ENCODE measurements at places on chromosomes 2 and 18. TPM values are rescaled to one million over a fixed set of nuclear protein-coding genes. Genes with fewer than 3 reads are reported as not detected.
A peak's percentile ranks its signal among the peaks of the same experiment; 100 is the strongest.

- no peaks in the 10 kb centered on the region for H3K36me3 ChIP-seq
- DNase-seq, result no peak
- no peak overlapping the region for H3K4me3 ChIP-seq
- no peak overlapping the region for H3K27ac ChIP-seq
- no peaks in the 10 kb centered on the region for H3K27me3 ChIP-seq
- H3K4me1 ChIP-seq, result no peaks in the 10 kb centered on the region
Measured at GRCh38 chr2:8006181-8006580, 675.7 kb upstream of the ID2 start.

Gene SMYD5
- 23.4 TPM for total RNA-seq

Gene OR6B2
- not detected for total RNA-seq

- no peak overlapping the region for H3K4me3 ChIP-seq
- no peaks in the 10 kb centered on the region for H3K4me1 ChIP-seq
- no peak for DNase-seq
- H3K27me3 ChIP-seq, result no peaks in the 10 kb centered on the region
Measured at GRCh38 chr2:113724010-113724409, 32.4 kb downstream of the SLC35F5 start.

- peaks cover 8% of the 10 kb centered on the region for H3K27me3 ChIP-seq
- no peak overlapping the region for H3K4me3 ChIP-seq
- DNase-seq, result no peak
- no peaks in the 10 kb centered on the region for H3K36me3 ChIP-seq
- H3K4me1 ChIP-seq, result no peaks in the 10 kb centered on the region
Measured at GRCh38 chr2:158022888-158023287, 78.8 kb upstream of the UPP2 start.

DNA sequence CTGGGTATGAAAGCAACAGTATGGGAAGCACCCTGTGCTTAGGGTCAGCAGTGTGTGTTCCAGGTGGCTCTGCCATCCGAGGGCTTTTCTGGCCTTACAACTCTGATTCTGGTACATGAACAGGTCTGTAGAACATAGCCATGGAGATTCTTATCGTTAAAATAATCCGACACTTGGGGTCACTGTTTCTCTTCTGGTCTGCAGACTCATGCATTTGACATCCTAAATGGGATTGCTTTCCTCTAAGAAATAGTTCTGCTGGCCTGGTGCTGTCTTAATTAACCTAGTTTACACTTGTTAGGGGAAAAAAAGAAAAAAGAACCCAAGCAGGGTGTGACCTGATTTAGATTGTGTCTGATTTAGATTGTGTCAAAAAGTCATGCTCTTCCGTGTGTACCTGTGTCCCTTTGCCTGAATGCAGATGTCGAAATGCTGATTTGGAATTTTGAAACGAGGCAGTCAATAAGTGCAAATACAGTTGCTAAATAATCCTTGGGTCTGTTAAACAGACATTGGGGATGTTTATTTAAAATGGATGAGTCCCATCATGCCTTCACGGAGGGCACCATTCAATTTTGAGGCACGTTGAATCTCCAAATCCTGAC, 59.6 kb downstream of the TRPM8 start:
- H3K27me3 ChIP-seq, result no peaks in the 10 kb centered on the region
- H3K27ac ChIP-seq, result no peak overlapping the region
- peaks cover 13% of the 10 kb centered on the region for H3K4me1 ChIP-seq
- no peak overlapping the region for H3K4me3 ChIP-seq
- H3K36me3 ChIP-seq, result no peaks in the 10 kb centered on the region
- peak; percentile 57 for DNase-seq

DNA sequence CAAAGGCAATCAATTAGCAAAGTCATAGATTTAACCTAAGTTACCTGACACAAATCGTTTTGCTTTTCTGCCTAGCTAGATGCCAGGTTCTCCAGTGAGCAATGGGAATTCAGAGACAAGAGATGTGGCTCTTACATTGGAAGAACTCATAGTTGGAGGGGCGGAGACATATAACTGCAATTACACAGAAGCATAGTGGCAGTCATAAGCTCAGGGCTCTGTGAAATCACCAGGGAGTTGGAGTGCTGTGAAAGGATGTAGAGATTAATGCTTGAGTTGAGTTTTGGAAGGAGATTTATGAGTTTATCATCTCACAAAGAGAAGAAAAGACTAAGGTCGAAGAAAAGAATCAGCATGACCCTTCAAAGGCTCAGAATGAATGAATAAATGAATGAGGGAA, 457.2 kb upstream of the TRIB2 start:
- H3K27me3 ChIP-seq, result peaks cover 2% of the 10 kb centered on the region
- no peaks in the 10 kb centered on the region for H3K36me3 ChIP-seq
- no peak overlapping the region for H3K4me3 ChIP-seq
- no peaks in the 10 kb centered on the region for H3K4me1 ChIP-seq
- H3K27ac ChIP-seq, result no peak overlapping the region

Gene AP1S3
- total RNA-seq, result 3.8 TPM

DNA sequence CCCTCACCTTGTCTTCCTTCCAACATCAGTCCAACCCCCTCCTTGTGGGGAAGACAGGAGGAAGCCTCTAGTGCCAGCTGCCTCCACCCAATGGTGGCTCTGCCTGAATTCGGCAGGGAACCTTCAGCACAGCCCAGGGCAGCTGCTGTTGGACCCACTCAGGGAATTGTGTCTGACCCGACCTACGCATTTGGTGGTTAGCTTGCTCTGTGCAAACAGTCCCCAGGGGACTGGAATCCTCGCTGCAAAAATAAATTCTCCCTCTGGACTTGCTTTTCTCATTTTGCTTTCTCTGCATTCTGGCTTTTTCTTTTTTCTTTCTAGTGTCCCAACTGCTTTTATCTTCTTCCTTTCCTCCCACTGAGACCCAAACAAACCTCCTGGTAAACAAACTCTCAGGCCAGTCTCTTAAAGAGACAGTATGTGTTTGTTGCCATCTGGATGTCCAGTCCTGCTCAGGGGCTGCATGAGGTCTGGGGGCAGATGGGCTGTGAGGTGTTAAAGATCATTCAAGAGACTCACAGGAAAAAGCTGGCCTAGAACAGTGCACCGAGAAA, 137.7 kb upstream of the HAAO start:
- H3K27me3 ChIP-seq, result no peaks in the 10 kb centered on the region
- DNase-seq, result no peak
- H3K4me3 ChIP-seq, result no peak overlapping the region
- H3K4me1 ChIP-seq, result peaks cover 41% of the 10 kb centered on the region

Gene TAF4B
- 1.2 TPM for total RNA-seq

GRCh38 chr2:146994246-146994645, 850.6 kb upstream of the ACVR2A start:
- H3K36me3 ChIP-seq, result no peaks in the 10 kb centered on the region
- no peak overlapping the region for H3K4me3 ChIP-seq

Gene EML6
- 2.1 TPM for total RNA-seq

Gene AGXT
- total RNA-seq, result not detected

Gene SERPINE2
- 8.8 TPM for total RNA-seq

Gene AQP4
- total RNA-seq, result not detected

DNA sequence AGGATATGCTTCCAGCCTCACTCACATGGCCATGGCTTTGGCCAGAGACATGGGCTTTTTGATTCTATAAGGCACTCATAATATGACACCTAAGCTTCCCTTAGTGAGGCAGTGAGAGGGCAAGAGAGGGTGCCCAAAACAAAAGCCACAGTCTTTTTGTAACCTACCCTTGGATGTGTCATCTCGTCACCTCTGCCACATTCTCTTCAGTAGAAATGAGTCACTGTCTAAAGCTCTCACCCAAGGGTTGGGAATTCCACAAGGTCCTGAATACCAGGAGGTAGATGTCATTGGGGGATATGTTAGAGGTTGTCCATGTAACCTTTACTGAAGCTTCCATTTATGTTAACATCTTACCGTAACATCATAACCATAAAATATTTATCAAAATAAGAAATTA, 108.4 kb downstream of the ALMS1 start:
- H3K27ac ChIP-seq, result no peak overlapping the region
- no peaks in the 10 kb centered on the region for H3K27me3 ChIP-seq
- H3K4me3 ChIP-seq, result no peak overlapping the region

GRCh38 chr18:45049578-45050319, 369.1 kb downstream of the SETBP1 start:
- H3K36me3 ChIP-seq, result no peaks in the 10 kb centered on the region
- no peak for DNase-seq
- no peak overlapping the region for H3K4me3 ChIP-seq

DNA sequence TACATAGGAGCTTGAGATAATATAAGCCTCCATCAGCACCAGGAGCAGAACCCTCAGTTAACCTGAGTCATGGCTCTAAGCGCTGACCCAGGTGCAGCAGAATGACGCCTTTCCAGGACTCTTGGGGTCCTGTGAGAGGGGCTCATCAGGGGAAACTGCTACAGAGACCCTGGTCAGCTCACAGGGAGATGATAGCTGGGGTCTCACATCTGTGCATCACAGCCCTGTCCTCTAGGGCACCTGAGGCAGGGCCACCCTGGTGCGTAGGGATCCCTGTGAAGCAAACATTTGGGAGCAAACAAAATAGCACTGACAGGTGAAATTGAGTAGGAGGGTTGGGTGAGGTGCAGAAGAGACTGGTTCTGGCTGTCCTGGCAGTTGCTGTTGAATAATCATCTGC, 219.2 kb downstream of the SH3RF3 start:
- H3K4me3 ChIP-seq, result no peak overlapping the region
- H3K27me3 ChIP-seq, result no peaks in the 10 kb centered on the region
- DNase-seq, result no peak
- no peak overlapping the region for H3K27ac ChIP-seq
- H3K36me3 ChIP-seq, result no peaks in the 10 kb centered on the region

Gene RNF181
- total RNA-seq, result 133 TPM

DNA sequence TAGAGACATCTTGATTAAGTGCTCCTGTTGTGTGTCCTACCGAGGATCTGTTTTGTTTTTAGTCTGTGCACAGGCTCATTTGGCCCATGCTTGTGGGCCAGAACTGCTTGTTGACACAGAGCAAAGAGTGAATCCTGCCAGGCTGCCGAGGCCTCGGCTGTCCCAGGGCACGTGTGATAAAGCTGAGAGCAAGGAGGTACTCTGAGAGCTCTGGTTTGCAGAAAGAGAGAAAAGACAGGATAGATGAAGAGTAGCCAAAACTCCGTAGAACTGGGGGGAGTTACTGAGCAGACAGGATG, 175.1 kb downstream of the FAM210A start:
- no peaks in the 10 kb centered on the region for H3K36me3 ChIP-seq
- H3K4me3 ChIP-seq, result no peak overlapping the region

- no peak for DNase-seq
- no peaks in the 10 kb centered on the region for H3K36me3 ChIP-seq
- H3K27ac ChIP-seq, result no peak overlapping the region
- peaks cover 2% of the 10 kb centered on the region for H3K4me1 ChIP-seq
- H3K4me3 ChIP-seq, result no peak overlapping the region
Measured at GRCh38 chr2:158482594-158482993, 25.8 kb downstream of the PKP4 start.
